ENCODE measurements at places on chromosomes 2 and 18. TPM values are rescaled to one million over a fixed set of nuclear protein-coding genes. Genes with fewer than 3 reads are reported as not detected.

Gene SIX2
- total RNA-seq, result 2.8 TPM

Gene UGT1A8
- 0.10 TPM for total RNA-seq

Gene UGT1A4
- total RNA-seq, result not detected

Gene GLI2
- 16.8 TPM for total RNA-seq

Gene MCEE
- total RNA-seq, result 12.8 TPM

Gene CRYGC
- not detected for total RNA-seq

Gene CD28
- not detected for total RNA-seq

Gene UGT1A5
- 0.09 TPM for total RNA-seq

Gene SDC1
- 167 TPM for total RNA-seq

Gene LYG1
- 1.7 TPM for total RNA-seq

Gene DSC3
- total RNA-seq, result 1.1 TPM

Gene OXER1
- not detected for total RNA-seq

Gene RBM44
- 0.16 TPM for total RNA-seq

Gene E2F6
- total RNA-seq, result 26.6 TPM

Gene ASB18
- not detected for total RNA-seq

Gene FBXO41
- 4.7 TPM for total RNA-seq

Gene GNAL
- 5.8 TPM for total RNA-seq

Gene C2orf66
- 0.08 TPM for total RNA-seq

Gene PLEKHH2
- total RNA-seq, result 2.1 TPM
